ENCODE measurements at places on chromosomes 7 and 10.

GRCh38 chr7:22301790-22302189 is 55.2 kb downstream of the RAPGEF5 start:
- DNase-seq = no peak

DNA sequence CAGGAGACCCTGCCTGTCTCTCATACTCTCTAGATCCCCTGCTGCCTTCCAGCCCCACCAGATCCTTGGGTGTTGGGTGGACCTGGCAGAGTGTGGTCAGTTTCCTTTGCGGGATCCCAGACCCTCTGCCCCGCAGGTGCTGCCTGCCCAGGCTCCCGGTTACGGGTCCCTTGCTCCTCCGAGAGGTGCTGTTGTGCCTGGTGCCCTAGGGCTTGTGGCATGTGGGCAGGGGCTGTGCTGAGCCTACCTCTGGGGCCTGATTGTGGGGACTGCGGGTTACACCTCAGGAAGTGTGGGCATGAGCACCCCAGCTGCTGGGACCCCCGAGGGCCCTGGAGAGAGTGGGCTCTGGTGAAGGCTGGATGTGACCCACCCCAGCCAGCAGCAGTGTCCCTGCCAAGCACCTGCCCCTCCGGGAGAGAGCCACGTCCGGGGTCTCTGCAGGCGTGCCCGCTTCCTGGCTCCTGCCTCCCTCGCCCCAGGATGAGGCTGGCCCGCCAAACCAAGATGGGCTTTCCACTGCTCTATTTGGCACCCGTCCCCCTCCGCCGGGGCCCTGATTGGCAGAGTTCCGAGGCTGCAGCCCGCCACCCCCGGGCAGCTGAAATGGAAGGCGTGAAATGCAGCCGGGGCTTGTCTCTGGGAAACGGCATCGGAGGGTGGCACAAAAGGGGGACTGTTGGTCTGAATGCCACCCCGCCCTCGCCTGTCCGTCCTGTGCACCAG is 17.0 kb downstream of the CLIP2 start:
- DNase-seq = no peak

DNA sequence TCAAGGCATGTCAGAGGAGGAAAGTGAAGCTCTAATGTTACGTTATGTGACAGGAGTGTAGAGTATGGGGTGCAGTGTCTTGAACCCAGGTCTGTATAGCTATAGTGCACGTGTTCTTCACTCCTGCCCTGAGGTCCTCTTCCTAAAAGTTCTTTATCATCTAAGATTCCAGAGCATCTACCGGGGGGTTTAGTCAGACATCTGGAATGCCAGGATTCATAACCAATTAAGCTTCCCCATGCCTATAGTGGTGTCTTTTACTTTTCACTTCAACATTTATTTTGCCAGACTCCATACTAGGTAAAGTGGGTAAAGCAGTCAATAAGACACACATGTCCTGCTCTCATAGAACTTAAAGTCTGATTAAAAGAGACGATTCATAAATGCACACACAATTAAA is 22.4 kb downstream of the PPP1R3C start:
- no peak for DNase-seq

DNA sequence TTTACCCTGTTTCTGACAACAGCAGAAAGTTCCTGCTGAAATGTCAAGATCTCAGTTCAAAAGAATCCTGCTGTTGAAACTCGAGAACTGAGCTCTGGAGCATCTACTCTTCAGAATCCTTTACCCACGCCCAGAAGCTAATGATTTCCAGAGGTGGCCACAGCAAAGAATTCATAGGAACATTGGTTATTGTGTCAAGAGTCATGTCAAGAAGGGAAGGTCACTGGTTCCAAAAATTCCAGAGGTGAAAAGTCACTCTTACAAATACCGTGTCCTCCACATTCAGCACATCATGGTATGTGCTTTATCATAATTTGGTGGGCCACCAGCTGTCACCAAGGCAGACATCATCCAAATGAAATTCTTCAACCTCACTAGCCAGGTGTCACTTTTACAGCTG is 394.4 kb upstream of the NPVF start:
- no peak for DNase-seq

DNA sequence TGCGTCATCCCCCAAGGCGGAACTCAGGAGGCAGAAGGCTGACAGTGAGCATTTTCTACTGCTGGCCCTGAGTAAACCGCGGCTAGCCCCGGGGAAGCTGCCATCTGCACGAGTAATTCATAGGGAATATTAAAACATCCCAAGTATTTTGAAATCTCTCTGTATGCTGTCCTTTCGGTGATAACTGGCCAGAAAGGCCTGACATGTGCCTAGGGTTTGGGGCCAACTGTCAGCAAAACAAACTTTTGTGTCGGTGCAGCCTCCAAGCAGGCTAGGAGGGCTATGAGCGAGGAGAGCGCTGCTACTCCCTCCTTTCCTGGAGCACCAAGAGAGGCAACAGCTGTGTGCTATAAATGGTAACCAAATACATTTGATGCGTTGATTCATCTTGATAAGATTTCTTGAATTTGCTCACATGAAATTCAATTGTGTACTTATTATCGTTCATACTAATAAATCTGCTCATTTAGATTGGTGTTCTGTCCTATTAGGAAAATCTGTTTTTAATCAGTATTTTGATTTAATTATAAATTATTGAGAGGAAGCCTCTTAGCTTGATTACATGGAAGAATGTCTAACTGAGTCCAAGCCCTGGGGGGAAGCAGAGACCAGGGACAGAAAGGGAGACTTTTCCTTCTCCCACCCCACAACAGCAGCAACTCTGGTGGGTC is 124.4 kb upstream of the NPS start:
- DNase-seq = no peak

Measured in stimulated activated CD4-positive, alpha-beta T cell treated with anti-CD3 and anti-CD28 coated beads, Interleukin-2, amount 100 ng/mL, for 4 hours (primary cell).